ENCODE measurements at places on chromosomes 6 and 20. TPM values are rescaled to one million over a fixed set of nuclear protein-coding genes. Genes with fewer than 3 reads are reported as not detected.
A peak's percentile ranks its signal among the peaks of the same experiment; 100 is the strongest.

Gene GSTA2
- total RNA-seq, result not detected

Gene AKAP12
- 146 TPM for total RNA-seq

Gene GJA10
- not detected for total RNA-seq

- DNase-seq, result peak; percentile 84
Measured at GRCh38 chr6:113564371-113565171, 292.6 kb upstream of the MARCKS start.

GRCh38 chr6:63263444-63263843, 52.2 kb downstream of the FKBP1C start:
- no peak for DNase-seq

DNA sequence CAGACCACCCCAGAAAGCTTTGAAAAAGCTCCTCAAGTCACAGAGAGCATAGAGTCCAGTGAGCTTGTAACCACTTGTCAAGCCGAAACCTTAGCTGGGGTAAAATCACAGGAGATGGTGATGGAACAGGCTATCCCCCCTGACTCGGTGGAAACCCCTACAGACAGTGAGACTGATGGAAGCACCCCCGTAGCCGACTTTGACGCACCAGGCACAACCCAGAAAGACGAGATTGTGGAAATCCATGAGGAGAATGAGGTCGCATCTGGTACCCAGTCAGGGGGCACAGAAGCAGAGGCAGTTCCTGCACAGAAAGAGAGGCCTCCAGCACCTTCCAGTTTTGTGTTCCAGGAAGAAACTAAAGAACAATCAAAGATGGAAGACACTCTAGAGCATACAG, 39.6 kb downstream of the ZBTB2 start:
- no peak for DNase-seq

DNA sequence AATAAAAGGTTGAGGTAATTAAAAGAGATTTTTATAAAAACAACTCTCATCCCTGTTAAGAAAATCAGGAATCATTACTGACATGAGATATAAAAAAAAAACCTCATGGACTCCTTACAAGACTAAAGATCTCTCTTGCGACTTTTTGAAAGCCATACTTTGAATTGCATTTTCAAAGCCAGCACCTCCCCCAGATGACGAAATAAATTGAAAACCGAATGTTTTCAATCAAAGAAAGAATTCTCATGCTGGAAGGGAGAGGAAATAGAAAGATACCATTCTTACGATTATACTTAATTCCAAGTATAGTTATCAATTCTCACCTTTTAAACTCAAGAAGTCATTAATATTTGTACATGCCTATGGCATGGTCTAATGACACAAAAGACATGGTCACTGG, 452.3 kb downstream of the GJA1 start:
- no peak for DNase-seq

Measured in posterior vena cava (tissue), 2 donors.